Ovary (tissue), 10 donors: ENCODE measurements at places on chromosomes 2 and 18. TPM values are rescaled to one million over a fixed set of nuclear protein-coding genes. Genes with fewer than 3 reads are reported as not detected.

Gene UGT1A6
- not detected for total RNA-seq

Gene MATN3
- total RNA-seq, result 0.48 TPM

Gene TNS1
- 143 TPM for total RNA-seq

Gene MAP2
- total RNA-seq, result 6.3 TPM
